Fibroblast of upper back skin (primary cell): ENCODE measurements at places on chromosomes 1 and 21.

DNA sequence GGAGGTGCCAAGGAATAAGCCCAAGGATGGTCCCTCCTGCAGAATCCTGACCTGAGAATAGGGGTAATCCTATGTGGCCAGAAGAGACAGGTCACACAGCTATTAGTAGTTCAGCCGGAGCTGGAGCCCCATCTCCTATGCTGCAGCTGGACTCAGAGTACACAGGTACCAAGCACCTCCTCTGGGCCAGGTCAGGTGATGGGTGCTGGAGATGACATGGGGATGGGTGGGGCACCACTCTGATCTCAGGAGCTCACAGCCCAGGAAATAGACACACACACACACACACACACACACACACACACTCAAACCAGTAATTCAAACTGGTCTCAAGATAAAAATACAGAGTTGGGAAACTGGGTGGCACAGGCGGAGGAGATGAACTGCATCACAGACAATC lies 54.2 kb upstream of the SSBP3 start:
- DNase-seq, result no peak

GRCh38 chr1:38454236-38454635 lies 405.3 kb downstream of the RRAGC start:
- DNase-seq, result no peak

- DNase-seq, result peak; percentile 17
These were observed 17.3 kb downstream of the LTN1 start for GRCh38 chr21:28975397-28975796.

DNA sequence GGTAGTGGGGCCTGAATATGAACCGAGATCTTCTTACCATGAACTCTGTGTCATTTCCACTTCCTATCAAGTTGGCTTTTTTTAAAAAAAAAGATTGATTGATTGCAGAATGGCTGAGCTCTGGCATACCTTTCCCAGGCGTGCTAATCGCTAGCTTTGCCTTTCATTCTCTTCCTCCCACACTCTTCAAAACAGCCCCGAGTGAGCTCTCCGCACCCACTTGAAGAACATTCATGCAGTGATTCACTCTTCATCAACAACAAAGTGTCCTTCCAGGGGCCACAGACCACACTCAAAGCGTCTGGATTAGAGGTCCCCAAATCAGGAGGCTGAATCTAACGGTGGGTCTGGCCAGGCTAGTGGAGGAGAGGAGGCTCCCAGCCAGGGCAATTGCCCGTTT lies 96.3 kb upstream of the GALNT2 start:
- no peak for DNase-seq

DNA sequence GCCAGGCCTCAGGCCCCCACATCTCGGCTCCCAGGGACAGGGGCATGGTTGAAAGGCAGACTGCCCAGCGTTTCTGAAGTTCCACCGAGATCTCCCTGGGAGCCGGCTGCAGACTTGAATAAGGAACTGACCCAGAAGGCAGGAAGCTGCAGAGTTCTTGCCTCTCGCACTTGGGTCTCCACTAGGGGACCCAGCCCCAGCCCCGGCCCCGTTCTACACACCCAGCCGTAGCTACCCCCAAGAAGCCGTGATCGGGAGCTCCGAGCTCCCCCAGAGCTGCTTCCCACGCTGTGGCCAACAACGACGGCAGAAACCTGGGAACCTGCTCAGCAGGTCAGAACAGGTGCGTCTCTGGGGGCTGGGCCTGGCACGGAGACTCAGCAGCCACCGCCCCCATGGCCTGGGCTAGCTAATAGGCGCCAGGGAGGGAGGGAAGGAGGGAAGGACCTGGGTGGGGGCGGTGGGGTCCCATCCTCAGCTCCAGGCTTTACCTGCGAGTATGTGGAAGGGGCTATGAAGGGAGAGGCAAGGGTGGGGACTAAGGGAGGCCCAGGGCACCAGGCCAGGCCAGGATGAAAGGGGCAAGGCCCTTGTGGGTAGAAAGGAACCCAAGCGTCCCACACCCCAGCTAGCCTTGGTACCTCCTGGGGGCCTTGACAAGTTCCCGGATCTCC lies at the start of gene NECTIN4:
Gene NECTIN4 (minus strand): TSS at position 308 of the 674 bp plus-strand sequence. CDS start 262 bp downstream, at position 46.
- DNase-seq, result no peak

DNA sequence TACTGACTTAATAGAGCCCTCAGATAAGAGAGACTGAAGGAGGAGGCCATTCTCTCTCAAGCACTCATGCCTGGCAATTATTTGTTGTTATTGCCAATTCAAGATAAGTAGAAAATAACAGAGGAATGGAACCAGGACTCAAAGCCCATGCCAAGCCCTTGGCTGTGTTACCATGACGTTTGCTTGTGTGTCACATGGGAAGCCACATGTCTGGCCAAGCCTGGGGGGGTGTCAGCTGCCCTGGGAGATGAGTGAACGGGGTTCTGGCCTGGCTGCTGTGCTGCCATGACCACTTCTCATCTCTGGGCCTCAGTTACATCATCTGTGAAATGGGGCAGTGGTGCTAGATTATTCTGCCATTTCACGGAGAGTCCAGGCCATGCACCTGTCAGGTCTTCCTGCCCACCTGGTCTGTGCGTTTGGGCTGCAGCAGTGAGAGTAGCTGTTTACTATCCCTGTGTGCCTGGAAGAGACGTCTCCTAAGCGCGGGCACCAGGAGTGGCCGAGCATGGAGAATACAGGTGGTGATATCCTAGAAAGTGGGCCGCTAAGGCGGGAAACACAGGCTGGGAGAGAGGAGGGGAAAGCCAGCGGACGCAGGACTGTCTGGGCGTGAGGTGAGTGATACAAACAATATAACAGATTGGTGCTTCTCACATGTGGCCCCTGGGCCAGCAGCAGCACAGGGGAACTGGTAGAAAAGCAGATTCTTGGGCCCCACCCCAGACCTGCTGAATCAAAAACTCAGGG lies 67.8 kb downstream of the MAN1C1 start:
- DNase-seq, result no peak

DNA sequence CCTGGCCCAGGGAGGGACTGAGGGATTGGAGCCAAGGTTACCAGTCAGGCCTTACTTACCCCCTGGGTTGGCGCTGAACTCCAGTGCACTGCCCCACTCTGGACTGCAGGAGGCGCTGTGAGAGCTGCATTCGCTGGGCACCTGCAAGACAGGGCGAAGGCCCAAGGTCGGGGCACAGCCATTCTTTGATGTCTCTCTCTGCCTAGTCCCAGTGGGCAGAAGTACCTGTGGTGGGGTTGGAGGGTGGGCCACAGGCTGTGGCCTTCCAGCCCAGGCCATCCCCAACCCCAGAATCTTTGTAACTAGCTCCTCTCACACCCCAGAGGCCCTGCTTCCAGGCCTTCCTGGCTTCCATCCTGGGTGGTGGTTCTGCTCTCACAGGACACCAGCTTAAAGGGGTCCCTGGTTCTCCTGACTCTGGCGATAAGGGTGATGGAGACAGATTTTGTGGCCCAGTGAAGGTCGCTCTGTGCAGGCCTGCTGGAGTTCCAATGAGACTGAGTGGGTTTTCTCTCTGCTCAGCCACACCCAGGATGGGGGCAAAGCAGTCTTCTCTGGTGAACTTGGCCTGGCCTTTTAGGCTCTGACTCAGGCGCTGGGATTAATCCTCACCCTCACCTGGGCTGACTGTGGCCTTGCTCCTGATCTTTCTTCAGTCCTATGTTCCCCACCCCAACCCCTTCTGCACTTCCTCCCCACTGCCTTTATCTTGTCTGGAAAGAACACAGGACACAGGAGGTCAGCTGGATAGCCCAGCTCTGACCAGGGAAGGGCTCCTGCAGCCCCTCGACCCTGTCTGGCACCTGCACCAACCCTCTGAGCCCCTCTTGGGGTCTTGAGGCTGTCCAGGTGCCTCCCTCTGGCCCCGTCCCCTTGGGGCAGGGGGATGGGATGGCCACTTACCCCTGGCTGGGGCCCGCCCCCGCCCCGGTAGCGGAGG lies 954 bp downstream of the MYOG start:
- no peak for DNase-seq

DNA sequence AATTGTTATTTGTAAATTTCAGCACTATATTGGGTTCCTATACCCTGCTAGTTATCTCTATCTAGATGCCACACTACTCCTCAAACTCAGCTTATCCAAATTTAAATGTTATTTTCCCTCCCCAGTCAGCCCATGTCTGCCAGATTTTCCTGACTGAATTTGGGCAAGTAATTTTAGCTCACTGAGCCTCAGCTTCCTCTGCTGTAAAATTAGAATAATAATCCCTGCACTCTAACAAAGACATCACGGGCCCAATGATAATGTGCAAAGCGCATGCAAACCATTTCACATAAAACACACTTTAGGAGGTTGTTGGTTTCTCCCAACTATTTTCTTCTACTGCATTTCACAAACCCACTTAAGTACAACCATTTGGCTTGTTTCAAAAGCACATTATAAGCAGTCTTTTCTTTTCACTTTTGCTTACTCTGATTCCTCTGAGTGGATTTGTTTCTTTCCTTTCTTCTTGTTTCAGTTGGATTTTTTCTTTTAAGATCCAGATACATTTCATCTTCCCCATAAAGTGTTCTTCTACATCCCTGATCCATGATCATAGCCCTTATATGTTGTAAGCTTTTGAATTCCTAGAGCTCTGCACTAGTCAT lies 152.8 kb upstream of the DPT start:
- no peak for DNase-seq

- peak; percentile 68 for DNase-seq
These were observed 290.2 kb downstream of the LRRC40 start for GRCh38 chr1:69914976-69915765.

DNA sequence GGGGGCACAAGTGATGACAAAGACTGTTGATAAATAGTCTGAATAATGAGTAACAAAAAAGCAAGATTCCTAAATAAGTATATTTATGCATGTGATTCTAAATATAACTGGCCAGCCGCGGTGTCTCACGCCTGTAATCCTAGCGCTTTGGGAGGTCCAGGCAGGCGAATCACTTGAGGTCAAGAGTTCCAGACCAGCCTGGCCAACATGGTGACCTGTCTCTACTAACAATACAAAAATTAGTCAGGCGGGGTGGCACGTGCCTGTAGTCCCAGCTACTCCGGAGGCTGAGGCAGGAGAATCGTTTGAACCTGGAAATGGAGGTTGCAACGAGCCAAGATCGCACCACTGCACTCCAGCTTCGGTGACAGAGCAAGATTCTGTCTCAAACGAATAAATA lies 161.5 kb downstream of the TOMM20 start:
- DNase-seq, result no peak

DNA sequence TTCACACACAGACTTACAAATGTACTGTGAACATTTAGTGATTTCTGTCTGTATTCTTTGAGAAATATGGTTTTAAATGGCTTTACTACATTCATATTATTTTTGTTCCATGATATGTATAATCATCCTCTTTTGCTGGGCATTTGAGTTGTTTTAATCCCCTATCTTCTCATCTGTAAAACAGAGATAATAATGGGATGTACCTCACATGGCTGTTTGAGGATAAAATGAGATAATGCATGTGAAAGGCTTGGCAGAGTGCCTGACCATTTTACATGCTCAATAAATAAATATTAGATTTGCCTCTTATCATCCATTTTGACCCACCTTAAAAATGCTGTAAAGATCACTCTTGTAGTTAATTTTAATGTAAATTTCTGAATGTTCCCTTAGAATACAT lies 197.2 kb downstream of the C1orf94 start:
- DNase-seq, result no peak
